AG04449 (cell line): ENCODE measurements at places on chromosomes 2 and 18.

GRCh38 chr2:108171657-108172056, 68.1 kb upstream of the SULT1C3 start:
- no peak for DNase-seq

DNA sequence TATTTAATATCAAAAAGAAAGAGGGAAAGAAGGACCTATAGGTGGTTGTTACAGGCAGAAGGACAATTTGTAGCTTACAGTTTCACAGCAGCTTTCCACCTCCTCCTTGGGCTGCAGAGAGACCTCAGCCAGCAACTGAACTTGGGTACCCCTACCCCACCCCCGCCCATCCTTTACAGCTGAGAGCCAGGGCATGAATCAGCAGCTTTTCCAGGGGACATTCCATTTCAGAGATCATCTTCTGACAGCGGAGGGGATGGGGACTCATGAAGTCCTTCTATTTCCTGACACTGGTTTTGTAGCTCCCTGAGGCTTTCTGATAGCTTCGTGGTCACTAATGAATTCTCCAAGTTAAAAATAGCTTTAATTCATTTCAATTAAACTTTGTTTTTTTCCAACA, 96.4 kb downstream of the ITGB1BP1 start:
- DNase-seq, result no peak

DNA sequence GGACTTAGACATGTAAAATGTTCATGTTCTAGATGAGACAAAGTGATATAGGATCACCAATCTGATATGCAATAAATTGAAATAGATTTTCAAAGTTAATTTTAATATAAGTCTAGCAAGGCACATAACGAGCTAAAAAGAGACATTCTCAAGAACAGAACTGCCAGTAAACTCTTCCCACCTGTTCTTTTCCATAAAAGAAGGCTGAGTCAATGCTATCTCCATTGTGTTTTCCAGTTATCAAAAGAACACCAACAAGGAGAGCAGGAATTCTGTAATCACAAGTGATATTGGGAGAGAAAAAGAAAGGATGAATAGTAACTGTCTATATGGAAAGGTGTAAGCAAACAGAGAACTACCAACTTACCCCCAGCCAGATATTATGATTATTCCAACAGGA, 25.6 kb downstream of the GPR155 start:
- no peak for DNase-seq

DNA sequence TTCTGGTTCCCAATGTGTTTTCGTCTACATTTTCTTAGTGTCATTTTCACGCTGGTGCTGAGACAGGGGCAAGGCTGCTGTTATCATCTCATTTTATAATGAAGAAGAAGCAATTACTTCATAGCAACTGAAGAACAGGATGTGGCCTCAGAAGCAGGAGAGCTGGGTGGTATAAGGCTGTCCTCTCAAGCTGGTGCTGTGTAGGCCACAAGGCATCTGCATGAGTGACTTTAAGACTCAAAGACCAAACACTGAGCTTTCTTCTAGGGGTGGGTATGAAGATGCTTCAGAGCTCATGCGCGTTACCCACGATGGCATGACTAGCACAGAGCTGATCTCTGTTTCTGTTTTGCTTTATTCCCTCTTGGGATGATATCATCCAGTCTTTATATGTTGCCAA, 7.3 kb downstream of the IL36G start:
- DNase-seq, result no peak

DNA sequence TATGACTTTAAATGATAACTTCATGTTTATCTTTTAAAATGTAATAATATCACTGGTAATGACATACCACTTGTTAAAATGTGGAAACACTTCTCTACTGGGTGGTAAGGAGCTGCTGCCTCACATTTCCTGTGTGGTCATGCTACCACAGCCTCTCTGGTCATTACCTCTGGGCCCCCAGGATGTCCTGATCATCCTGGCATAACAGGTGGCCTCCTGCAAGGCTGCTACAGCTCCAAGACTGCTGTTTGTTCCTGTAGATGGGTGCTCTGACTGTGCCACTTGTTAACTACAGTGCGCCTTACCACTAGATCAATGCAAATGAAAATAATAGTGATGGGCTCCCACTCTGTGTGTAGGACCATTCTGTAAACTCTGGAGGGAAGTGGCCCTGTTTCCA, 500.2 kb upstream of the SPRED2 start:
- no peak for DNase-seq

GRCh38 chr2:237868631-237869342, 9.4 kb downstream of the RAMP1 start:
- no peak for DNase-seq

GRCh38 chr2:72220170-72220569, 72.5 kb upstream of the CYP26B1 start:
- no peak for DNase-seq

GRCh38 chr2:219506802-219507526, 7.3 kb upstream of the ASIC4 start:
- DNase-seq, result no peak

DNA sequence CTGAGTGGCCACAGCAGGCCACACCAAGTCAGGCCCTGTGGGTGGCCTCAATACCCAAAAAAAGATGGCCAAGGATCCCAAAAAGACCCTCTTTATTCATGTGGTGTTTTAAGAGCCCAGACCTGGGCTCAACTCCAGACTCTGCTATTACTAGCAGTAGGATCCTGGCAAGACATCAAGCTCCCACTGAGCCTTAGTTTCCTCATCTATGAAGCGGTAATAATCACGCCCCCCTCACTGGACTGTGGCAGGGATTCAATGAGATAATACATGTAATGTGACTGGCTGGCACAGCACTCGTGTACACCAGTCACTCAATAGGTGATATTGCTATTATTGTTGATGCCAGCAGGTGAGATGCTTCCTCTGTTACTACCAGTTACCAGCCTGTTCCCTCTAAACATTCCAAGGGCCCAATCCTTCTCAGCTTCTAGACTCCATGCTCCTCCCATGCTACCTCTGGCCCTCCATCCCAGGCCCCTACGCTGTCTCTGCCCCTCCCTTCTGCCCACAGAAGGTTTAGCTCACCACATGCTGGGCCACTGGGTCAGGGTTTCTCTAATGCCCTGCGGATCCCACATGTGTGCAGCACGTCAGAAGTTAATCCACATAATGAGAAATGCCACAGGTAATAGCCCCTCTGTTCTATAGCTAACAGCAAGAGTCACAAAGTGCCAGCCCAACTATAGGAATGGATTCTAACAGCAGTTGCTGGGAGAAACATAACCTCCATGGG, 51.2 kb downstream of the SLC4A5 start:
- DNase-seq, result no peak

DNA sequence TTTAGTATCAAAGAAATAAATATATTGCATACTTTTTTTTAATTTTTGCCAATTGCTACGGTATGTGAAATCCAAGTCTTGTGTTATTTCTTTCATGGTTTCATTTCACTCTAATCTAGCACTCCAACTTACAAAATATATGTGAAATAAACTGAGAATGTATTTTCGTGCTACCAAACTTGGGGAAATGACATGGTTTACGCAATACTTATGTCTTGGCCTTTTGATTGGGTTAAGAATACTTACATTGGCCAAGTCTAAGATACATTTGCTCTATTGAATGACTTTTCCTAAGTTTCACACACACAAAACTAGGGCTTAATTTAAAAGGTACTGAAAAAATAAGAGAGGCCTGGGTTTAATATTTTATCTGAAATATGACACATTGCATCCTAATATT, 80.5 kb downstream of the VRK2 start:
- DNase-seq, result no peak

DNA sequence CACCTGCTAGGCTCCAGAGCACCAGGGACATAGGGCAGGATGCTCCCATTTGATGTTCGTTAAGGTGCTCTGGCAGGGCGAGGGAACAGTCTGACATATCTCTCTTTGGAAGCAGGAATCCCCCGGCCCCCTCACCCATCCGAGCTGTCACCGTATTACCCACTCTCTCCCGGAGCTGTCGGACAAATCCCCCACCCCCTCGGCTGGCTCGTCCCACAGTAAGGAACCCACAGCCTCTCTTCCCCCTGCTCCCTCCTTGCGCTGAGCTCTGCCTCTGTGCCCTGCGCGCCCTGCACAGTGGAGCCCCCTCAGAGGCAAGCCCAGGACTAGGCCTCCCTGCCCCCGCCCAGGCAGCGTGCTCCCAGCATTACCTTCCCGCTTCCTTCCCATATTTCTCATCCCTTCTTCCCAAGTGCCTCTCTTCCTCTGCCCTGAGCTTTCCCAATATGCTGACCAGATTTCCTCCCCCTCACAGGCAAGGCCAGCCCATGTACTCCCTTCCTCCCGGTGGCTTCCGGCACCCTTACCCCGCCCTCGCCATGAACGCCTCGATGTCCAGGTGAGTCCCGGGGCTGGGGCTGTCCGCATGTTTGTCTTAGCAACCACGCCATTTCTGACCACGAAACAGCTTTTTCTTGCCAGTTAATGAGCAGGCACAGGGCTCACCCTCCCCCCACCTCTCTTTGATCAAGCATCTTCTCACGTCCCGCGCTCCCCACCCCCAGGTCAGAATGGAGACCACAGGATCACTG, 23.8 kb downstream of the TGOLN2 start:
- no peak for DNase-seq

- no peak for DNase-seq
Measured at GRCh38 chr2:17573085-17573803, 32.7 kb downstream of the VSNL1 start.

GRCh38 chr2:40209761-40210160, 242.1 kb downstream of the SLC8A1 start:
- no peak for DNase-seq

DNA sequence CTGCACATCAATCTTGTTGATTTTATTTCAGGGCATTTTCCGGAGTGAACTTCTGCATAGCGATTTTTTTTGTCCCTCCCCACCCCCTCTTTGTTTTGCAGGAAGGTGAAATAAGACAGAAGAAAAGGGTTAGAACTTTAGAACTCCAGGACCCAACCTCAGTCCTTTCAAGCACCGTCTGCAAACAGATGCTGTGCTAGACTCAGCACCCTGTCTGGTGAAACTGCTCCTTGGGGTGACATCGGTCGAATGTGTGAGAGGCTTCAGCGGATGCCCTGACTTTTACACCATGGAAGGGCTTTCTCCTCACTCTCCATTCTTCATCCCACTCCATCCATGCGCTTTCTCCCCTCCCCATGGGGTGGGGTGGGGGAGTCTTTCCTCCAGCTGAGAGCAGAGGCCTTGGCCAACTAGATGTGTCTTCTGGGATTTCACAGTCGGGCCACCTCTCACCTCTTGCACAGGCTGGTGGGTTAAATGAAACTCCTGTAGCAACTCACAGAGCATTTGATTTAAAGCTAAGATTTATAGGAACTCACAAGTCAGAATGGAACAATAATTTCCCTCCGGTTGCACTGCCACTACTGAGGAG, 43.3 kb upstream of the EDAR start:
- DNase-seq, result no peak

DNA sequence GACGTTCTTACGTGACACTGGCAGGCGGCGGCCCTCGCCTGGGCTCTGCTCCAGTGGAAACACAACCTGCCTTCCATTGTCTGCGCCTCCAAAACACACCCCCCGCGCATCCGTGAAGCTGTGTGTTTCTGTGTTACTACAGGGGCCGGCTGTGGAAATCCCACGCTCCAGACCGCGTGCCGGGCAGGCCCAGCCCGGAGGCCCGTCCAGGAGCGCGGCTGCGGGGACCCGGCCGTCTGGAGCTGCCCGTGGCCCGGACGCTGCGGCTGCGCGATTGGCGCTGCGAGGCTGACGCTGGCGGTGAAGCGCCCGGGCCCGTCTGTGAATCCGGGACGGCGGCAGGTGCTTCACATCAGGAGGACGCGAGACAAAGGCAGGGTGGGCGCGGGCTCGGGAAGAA, 670.3 kb upstream of the SALL3 start:
- DNase-seq, result no peak

GRCh38 chr2:119195001-119195400, 28.6 kb upstream of the STEAP3 start:
- no peak for DNase-seq

- DNase-seq, result no peak
Measured at GRCh38 chr18:9823805-9824473, 61.8 kb upstream of the TXNDC2 start.

DNA sequence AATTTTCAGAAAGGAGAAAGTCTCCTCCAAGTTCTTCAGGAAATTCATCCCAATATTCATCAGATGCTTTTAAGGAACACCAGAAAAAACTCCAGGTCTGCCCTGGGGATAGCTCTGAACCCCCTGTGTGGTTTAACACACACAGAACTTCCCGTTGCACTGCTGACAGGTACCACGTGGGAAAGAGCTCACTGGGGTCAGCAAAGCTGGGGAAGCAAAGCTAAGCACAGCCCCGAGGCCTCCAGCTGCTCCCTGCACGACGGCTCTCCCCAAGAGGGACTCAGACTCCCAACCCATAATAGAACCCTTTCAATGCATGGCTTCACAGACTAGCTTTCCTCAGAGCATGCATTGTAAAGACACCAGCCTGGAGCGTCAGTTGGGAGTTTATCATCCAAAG, 28.0 kb downstream of the ADI1 start:
- no peak for DNase-seq

- DNase-seq, result no peak
Measured at GRCh38 chr2:230657906-230658305, 54.7 kb upstream of the CAB39 start.

GRCh38 chr2:155687181-155687580, 645.3 kb downstream of the NR4A2 start:
- DNase-seq, result no peak

- no peak for DNase-seq
Measured at GRCh38 chr2:217299590-217299989, 439.7 kb upstream of the TNP1 start.

- DNase-seq, result no peak
Measured at GRCh38 chr18:50051288-50051687, 143.7 kb downstream of the MYO5B start.

DNA sequence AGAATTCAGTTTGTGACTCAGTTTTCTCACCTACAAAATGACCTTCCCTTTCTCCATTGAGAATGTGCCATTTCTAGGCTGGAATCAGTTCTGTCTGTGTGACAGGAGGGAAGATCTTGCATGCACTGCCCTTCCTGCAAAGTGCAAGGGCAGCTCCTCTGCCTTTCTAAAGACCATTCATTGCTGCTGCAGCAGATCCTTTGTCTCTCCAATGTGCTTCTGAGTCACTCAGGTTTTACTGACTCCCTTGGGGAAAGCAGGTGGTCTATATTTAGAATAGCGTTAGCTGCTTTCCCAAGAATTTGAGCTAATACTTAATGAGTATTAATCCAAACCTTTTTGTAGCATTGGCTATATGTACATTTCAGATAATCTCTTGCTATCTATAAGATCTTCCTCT, 62.5 kb downstream of the DAW1 start:
- DNase-seq, result no peak

- DNase-seq, result no peak
Measured at GRCh38 chr2:236956641-236957040, 129.0 kb upstream of the COPS8 start.
